ENCODE measurements at places on chromosomes 1 and 21. TPM values are rescaled to one million over a fixed set of nuclear protein-coding genes. Genes with fewer than 3 reads are reported as not detected.

DNA sequence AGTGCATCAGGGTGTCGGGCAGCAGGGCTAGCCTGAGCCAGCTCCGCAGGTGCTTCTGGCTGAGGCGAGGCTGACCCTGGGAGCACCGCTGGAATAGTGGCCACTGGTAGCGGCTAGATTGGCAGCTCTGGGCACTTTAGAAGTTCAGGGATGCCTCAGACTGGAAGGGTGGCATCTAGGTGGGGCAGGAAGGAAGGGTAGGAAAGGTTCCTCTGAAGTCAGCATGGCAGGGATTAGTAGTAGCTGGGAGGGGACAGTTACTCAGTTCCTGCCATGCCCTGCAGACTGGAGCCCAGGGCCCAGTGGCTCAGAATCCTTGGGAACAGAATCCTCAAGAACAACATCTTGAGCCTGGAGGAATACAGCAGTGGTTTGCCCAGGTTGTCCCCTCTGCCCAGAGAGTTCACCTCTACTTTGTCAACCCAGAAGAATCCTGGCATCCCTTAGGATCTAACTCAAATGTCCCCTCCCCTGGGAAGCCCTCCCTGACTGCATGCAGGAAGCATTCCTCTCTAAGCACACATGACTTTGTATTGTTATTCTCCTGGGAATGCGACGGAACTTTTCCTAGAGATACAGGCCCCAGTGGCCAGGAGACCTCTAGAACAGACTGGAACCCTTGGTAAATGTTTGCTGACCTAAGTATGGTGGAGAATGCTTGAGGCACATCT is 39.5 kb upstream of the BCAR3 start:
- DNase-seq = no peak

GRCh38 chr1:97010566-97011264 is 289.1 kb downstream of the PTBP2 start:
- no peak for DNase-seq

GRCh38 chr1:6602669-6603237 is at the start of gene KLHL21:
Gene KLHL21, minus strand, starts transcription at chr1:6602869. Its CDS starts 52 bp downstream, at chr1:6602817.
- DNase-seq = peak; percentile 69

GBP5 gene
- not detected for polyA plus RNA-seq

GRCh38 chr1:20359451-20360330 is 69.0 kb downstream of the VWA5B1 start:
- no peak for DNase-seq

PCAT6 gene
- polyA plus RNA-seq = 3.1 TPM

TFF3 gene
- polyA plus RNA-seq = not detected

CBR1 gene
- 131 TPM for polyA plus RNA-seq

GRCh38 chr1:9235096-9235459 is 504 bp downstream of the H6PD start:
- DNase-seq = peak; percentile 31

GRCh38 chr1:166379447-166379846 is 212.6 kb upstream of the FAM78B start:
- no peak for DNase-seq

- peak; percentile 51 for DNase-seq
These were observed 2.9 kb downstream of the DDI2 start for GRCh38 chr1:15620155-15620545.

ANKRD34A gene
- polyA plus RNA-seq = 1.2 TPM

- DNase-seq = no peak
These were observed 235.4 kb downstream of the TTLL7 start for GRCh38 chr1:83763361-83764095.

GABRD gene
- not detected for polyA plus RNA-seq

- DNase-seq = no peak
These were observed 30.8 kb downstream of the LRRC53 start for GRCh38 chr1:74481607-74482006.

- no peak for DNase-seq
These were observed 29.5 kb downstream of the RGS1 start for GRCh38 chr1:192604979-192605620.

- no peak for DNase-seq
These were observed 24.0 kb upstream of the PAX7 start for GRCh38 chr1:18606443-18607288.

DNA sequence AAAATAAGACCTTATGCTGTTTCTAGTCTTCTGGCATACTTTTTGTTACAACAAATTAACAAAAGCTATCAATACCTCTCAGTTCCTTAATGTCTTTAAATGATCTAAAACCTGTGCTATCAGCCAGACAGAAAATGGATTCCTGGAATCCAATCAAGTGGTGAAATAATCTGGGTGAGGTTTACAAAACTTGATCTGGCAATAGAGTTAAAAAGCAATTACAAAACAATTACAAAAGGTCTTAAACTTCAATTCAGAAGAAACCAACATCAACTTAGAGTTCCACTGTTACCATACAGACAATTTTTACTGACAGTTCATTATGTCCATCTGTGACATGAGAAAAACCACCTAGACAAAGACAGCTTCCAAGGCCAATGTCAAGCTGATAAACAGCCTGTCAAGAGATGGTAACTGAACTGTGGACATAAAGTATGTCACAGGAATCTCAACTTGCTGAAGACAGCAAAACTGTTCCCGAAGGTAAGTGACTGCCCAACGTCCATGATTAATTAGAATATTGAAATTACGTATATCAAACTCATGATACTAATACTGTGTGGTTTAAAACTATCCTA is 17.4 kb downstream of the ZZZ3 start:
- DNase-seq = no peak
